ENCODE measurements at places on chromosomes 11 and 22.

DNA sequence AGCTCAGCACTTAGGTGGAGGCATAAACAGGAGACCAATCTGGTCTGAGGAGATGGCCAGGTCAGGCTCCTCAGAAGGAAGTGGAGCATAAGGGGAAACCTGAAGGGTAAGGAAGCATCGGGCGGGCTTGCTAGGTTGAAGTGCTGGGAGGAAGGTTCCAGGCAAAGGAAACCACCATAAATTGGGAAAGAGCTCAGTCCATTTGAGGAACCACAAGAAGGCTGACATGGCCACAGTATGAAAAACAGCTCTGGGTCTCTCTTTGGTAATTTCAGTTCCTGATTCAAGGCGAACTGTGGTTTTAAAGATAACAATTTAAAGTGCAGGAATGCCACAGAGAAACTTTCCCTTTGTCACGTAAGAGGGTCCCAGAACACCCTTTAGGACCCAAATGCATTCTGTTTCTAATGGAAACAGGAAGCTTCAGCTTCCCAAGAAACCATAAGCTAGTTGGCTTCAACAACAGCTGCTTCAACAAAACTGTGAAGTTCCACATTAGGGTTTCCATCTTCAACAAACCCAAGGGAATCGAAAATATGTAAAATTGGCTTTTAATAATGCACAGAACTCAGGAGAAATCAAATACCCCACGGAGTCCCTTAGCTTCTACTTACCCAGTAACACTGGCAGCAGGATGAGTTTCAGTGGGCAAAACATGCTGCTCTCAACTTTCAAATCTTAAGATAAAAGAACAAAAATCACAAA, 10.4 kb downstream of the JAML start:
- DNase-seq: no peak

DNA sequence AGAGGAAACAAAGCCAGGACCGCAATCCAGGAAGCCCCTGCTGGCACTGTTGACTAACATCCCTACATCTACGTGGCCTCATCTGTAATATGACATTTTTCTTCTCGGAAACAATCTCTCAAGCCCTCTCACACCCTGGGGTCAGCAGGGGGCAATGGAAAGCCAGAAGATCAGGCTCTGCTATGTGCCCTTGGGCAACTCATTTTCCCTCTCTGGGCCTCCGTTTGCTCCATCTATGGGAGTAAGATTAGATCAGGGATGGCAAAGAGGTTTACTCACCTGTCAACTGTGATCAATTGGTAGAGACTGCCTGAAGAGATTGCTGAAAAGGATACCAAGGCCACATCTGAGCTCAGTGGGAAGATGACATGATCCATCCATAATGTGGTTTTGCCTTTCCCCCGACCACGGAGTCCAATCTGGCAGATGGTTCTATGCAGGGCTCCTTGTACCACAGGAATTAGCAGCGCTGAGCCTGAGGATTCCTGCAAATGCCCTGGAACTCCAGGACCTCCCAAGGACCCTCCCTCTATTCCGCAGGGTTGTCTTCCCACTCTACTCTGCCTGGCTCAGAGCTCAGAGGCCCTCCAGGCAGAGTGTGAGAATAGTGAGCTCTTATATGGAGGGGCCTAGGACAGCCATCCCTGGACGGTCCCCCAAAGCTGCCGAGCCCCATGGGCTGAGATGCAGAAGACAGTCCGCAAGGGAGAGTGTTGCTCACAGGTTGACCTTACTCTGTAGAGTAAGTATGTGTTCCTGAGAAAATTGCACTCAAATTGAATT, 66.1 kb downstream of the CHST1 start:
- no peak for DNase-seq

- DNase-seq: no peak
Observed at GRCh38 chr11:126391970-126392632, 36.6 kb downstream of the ST3GAL4 start.

GRCh38 chr22:49965091-49966040, 4.8 kb downstream of the PIM3 start:
- no peak for DNase-seq

- no peak for DNase-seq
Observed at GRCh38 chr11:44731685-44732430, 5.1 kb downstream of the TSPAN18 start.

- DNase-seq: no peak
Observed at GRCh38 chr11:2583605-2583958, 116.2 kb downstream of the KCNQ1OT1 start.

DNA sequence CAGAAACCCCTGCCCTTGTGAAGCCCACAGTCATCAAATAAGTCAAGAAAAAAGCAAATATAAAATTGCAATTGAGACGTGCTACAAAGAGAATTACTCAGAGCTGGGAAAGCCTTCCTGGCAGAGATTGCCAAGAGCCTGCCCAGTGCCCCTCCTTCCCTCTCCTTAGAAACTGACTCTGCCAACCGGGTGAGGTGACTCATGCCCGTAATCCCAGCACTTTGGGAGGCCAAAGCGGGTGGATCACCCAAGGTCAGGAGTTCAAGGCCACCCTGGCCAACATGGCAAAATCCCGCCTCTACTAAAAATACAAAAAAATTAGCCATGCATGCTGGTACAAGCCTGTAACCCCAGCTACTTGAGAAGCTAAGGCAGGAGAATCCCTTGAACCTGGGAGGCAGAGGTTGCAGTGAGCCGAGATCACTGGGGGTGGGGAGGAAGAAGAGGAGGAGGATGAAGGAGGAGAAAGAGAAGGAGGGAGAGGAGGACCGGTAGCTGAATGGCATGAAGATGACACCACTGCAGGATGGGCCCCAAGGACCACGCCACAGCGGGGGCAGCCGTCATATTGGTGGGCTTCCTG, 76.1 kb upstream of the RTL6 start:
- no peak for DNase-seq

DNA sequence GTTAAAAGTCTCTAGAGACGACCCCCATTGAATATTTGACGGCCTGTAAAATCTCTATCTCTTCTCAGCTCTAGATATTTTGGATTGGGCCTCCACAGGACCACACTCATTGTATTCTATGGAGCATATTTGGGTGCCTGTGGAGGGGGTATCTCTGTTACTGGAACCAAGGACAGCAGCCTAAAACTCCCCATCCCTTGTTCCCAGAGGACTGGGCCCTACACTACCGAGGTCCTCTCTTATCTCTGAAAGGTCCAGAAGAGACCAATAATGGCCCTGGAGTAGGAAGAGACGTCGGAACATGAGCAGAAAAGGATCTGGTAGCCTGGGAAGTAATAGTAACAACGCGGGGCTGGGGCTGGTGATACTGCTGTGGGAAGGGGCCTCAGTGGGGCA, 542 bp downstream of the HPS4 start:
- DNase-seq: no peak

GRCh38 chr11:122663056-122663740, 7.7 kb downstream of the UBASH3B start:
- no peak for DNase-seq

GRCh38 chr11:9459667-9460321, 1.0 kb upstream of the ZNF143 start:
- DNase-seq: peak; percentile 31

DNA sequence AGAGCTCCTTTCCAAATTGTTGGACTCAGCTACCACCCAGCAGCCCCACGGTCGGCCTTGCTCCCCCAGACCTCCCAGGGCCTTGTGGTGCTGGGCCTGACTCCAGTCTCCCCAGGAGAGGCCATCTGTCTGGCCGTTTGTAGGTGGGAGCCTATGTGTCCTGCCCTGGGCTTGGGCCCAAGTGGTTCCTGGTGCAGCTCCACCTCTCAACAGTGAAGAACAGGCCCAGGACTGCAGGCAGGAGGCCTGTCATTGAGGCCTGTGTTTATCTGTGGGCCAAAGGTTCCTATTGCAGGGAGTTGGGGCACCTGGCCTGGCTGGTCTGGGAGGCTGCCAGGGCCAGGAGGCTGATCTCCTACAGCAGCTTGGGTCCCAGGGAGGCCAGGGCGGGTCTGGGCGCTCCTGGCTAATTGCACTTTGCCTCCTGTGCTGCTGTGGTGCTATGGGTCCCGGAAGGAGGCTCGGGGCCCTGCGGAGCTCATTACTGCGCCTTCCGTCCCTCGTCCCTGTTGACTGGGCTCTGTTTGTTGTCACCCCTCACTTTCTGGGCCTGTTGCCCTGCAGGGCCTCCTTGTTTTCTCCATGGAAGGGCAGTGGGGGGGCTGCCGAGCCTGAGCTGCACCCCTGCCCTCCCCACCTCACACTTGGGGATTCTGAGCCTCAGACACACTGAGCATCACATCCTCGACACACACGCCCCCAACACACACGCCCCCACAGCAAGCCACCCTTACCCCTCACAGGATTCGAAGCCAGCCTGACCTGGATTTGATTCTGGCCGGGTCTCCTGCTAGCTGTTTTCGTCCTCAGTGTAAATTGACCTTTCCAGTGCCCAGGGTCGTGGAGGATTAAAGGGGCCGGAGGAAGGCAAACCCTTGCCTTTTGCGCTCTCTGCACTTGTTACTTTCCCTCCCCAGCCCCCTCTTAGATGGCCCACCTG, 6.8 kb upstream of the OMP start:
- no peak for DNase-seq

- DNase-seq: no peak
Observed at GRCh38 chr11:78541537-78541936, 33.1 kb downstream of the NARS2 start.

- no peak for DNase-seq
Observed at GRCh38 chr22:48579043-48579927, 1248.4 kb downstream of the BRD1 start.

GRCh38 chr11:104784684-104785460, 113.4 kb downstream of the CASP12 start:
- no peak for DNase-seq
